Stimulated activated naive CD8-positive, alpha-beta T cell treated with anti-CD3 and anti-CD28 coated beads, Interleukin-15, amount 100 ng/mL, for 72 hours (primary cell): ENCODE measurements at places on chromosomes 5 and 9.

- DNase-seq: no peak
These were observed 310.2 kb downstream of the AGTPBP1 start for GRCh38 chr9:85431339-85432102.

- no peak for DNase-seq
These were observed 370.9 kb upstream of the PRR16 start for GRCh38 chr5:120093178-120093577.

GRCh38 chr5:68533571-68534084, 318.1 kb downstream of the PIK3R1 start:
- DNase-seq: no peak

- no peak for DNase-seq
These were observed 57.2 kb downstream of the MAPKAP1 start for GRCh38 chr9:125649826-125650225.

- no peak for DNase-seq
These were observed 19.0 kb downstream of the ATOX1 start for GRCh38 chr5:151739395-151739794.

- peak; percentile 64 for DNase-seq
These were observed 381 bp downstream of the MED22 start for GRCh38 chr9:133347515-133347984.

DNA sequence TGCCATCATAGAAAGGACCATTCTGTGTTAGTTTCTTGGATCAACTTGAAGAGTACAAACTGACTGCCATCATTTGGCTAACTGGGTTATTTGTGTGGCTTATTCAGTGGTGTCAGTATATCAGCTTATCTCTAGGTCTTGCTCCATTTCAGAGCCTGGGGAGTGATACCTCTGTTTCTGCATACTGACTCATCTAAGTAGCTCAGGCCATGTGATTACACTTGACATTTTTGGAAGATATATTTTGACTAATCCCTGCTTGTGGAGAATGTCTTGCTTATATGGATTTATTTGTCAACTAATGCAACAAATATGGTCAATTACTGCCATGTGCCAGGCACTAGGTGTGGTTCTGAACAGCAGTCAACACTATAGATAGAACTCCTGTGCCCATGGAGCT, 311.7 kb downstream of the YTHDC2 start:
- DNase-seq: no peak

- DNase-seq: no peak
These were observed 576.4 kb upstream of the SGCD start for GRCh38 chr5:155750571-155750970.

DNA sequence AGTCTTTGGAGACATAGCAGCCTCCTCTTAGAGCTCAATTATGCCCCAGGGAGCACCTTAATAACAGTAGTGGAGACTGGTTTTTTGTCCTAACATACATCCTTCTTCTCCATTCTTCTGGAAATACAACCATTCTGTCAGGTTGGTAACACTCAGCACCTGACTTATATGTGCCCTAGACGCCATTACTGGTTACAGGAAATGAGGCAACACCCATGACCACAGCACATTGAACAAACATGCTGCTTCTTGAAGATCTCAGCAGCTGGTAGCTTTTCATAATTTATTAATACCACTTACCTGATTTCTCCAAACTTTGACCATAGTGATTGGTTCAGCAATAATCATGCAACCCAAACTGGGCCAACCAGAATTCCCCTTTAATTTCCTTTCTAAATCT, 25.1 kb upstream of the TRPM3 start:
- DNase-seq: no peak

- DNase-seq: no peak
These were observed 29.6 kb downstream of the RGS3 start for GRCh38 chr9:113493203-113493520.

DNA sequence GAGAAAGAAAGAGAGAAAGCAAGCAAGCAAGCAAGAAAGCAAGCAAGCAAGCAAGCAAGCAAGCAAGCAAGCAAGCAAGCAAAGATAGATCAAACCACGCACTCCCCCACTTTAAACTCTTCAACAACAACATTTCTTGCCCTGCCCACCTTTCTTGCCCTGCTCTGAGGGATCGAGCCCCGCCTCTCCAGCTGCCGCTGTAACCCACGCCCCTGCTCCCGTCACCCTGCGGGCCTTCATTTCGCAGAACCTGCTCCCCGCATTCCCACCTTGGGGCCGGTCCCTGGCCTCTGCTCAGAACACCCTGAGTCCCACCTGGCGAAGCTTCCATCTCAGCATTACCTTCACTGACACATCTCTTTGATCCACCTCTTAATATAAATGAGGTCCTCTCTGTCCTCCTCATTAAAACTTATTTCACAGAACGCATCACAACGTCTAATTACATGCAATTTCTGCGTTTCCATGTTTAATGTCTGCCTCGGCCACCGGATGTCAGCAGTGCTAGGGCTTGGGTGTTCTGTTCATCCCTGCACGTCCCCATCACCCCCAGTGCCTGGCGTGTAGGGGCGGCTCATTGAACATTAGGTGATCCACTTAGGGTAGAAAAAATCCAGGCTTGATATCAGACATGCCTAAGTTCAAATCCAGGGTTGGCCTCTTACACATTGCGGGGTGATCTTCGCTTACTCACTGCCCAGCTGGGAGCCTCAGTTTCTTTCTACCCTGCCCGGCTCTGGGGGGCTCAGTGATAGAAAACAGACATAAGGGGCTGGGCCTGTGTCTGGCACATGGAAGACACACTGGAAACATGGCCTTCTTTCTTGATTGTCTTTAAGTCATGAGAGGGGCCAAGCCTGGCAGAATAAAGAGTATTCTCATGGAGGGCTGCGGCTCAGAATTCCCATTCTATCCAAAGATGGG, 187.6 kb downstream of the DAB2IP start:
- no peak for DNase-seq

DNA sequence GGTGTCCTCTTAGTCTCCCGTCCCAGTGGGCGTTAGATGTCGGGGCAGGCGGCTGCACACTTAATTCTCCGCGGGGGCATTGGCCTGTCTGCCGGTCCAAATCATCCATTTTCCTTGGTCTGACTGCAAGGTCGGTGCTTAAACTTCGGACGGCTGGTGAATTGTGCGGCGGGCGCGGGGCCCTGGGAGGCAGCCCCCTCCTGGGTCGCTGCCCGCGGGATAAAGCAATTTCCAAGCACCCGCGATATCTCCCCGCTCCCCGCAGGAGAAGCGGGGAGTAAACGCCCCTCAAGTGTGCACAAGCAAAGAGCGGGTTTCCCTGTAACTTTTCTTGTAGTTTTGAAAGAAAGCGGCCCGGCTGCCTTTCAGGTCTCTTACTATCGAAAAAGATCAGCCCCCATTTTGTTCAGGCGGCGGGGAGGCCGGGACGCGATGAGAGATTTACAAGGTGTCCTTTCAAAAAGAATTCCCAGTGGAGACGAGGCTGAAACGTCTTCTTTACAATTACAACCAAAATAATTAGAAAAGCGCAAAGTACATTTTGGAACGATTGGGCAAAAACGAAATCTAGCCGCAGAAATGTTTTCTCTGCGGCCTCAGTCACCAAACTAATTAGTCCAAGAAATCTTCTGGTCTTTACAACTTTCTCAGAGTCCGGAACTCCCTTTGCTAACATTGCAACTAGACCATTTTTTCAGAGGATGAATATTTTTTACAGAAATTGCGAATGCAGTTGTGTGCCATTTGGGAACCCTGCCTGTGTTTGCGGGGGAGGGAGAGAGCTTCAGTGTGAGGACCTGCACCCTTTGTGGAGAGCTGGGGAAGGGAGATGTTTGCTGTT, 1.8 kb downstream of the IRX1 start:
- DNase-seq: no peak

DNA sequence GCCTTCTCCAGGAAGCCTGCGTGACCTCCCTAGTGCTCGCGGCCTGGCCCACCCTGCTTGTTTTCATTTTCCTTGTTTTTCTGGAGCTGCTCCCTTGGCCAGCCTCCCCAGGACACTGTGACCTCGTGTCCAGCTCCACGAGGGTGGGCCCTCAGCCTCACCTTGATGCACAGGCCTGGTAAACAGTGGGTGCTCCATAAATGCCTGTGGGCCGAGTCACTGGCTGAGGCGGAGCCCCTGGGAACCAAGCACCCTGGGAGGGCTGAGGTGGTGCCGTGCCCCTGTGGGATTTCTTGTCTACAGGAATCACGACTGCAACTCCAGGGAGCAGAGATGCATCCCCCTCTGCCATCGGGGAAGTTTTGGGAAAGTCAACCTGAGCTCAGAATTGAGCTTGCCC, 17.2 kb downstream of the FAM163B start:
- no peak for DNase-seq

GRCh38 chr5:6188976-6189375, 189.4 kb downstream of the MED10 start:
- no peak for DNase-seq

DNA sequence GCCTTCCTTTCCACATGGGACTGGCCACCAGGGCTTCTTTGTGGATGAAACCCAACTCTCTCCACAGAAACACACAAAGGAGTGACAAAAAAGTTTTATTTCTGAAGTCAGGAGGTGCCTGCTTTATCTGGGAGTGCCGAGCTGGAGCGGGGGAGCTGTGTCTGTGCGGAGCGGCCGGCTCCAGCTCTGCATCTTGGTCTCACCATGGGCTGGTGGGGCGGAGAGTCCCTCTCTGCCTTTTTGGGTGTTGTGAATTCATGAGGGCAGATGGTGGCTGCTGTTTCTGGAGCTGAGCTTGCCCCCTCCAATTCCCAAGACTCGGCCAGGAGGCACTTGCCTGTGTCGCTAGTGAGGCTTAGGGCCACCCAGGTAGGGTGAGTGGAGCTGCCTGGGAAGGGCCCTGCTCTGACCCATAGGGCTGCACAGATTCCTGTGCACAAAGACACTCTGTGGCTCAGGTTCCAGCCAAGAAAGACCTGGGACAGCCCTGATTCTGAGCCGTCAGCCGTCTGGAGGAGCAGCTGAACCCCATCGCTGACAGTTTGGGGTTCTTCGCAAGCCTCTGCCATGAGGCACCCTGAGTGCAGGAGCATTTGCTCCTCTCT, 1.4 kb downstream of the DBH start:
- no peak for DNase-seq

DNA sequence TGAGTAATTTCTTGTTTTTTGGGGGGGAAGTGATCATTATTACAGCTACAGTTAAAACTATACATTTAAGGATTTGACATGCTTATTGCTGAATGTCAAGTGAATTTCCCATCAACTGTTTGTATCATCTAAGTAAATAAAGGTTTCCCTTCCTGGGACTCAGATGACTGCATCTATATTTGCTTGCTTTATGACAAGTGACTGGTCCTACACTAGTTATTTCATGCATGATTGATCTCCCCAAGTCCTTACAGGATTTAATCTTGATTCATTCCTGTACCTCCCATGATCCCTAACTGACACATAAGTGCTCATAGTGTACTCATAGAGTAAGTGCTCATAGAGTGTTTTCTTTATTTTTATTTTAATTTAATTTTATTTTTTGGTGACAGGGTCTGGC, 2.8 kb downstream of the TXNDC8 start:
- DNase-seq: no peak

DNA sequence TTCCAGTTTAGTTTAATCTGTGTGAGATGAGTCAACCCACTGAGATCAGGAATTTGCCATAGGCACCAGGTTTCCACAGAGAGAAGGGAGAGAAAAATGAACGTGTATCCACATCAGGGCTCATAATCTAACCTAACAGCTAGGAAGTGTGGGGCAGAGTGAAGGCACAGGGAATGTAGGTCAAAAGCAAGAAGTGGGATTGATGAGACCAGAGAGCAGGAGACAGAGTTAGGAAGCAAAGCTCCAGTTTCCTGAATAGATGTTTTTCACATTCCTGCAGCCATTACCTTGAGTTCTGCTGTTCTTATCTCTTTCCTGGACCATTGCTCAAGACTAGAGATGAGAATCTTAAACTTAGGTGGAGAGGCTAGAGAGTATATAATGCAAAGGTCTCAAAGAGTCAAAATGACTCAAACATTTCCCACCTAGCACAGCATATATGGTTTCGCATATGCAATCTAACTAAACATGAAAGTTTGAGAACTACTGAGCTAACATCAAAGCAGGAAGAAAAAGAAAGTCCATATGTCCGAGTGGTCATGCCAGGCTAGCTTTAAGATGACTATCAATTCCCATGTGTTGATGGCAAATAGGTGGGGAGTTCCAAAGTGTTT, 41.1 kb upstream of the GNAQ start:
- no peak for DNase-seq

GRCh38 chr5:164475339-164475977, 970.0 kb downstream of the MAT2B start:
- no peak for DNase-seq

DNA sequence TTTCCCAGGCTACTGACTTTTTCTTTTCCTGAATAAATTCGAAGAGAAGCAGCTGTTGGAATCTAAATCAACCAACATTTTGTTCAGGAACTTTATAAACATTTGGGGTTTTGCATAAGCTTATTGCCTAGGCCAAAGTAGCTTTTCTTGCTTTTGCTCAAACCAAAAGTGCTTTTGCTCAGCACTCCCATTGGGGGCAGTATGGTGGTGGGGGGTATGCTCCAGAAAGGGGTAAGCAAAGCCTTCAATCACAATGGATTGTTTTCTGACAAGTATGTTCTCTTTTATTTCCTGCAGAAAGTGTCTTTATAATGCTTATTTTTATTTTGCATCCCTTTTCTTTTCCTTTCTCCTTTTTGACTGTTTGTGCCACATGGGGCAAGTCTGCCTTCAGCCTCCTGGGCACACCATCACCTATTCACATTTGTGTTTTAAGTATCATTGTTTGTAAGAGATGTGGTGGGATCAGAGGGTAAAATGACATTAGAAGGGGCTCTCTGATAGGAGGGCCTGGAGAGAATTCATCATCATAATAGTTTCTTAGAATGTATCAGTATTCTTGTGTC, 86.0 kb downstream of the PRDM6 start:
- no peak for DNase-seq

DNA sequence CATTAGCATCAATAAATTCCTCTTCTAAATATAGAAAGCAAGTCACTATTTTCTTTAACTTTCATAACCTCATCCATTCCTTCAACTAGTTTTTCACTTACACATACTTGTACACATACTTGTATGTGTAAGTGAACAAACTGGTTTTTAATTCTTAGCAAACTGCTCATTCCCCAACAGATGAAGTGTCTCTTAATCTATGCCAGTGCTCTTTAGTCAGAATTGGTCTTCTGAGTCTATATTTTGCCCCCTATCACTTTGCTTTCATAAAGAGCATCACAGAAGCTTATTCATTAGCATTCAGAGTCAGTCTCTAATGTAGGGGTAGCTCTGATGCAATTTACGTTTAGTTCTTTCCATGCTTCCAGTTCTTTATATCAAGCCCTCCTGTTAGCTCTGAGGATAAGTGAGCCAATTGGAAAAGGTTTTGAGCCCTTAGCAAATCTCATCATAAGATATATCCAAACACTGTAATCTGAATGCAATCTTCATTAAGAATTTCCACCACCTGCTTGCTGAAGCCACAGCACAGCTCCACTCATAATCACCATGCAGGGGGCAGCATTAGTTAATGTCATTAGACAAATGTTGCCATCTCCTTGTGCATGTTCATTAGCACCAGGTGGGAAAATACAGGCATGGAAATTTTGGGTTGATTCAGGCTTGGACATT, 178.5 kb upstream of the SLC24A2 start:
- DNase-seq: no peak

GRCh38 chr5:85249204-85249603, 864.5 kb upstream of the EDIL3 start:
- DNase-seq: no peak

- DNase-seq: no peak
These were observed 29.4 kb downstream of the GSN start for GRCh38 chr9:121297389-121297788.

- no peak for DNase-seq
These were observed 6.3 kb upstream of the UNC5A start for GRCh38 chr5:176803943-176804498.

GRCh38 chr9:116280529-116280928, 126.9 kb downstream of the PAPPA start:
- no peak for DNase-seq
